CD4-positive, CD25-positive, alpha-beta regulatory T cell (primary cell): ENCODE measurements at places on chromosomes 11 and 22. TPM values are rescaled to one million over a fixed set of nuclear protein-coding genes. Genes with fewer than 3 reads are reported as not detected.

DNA sequence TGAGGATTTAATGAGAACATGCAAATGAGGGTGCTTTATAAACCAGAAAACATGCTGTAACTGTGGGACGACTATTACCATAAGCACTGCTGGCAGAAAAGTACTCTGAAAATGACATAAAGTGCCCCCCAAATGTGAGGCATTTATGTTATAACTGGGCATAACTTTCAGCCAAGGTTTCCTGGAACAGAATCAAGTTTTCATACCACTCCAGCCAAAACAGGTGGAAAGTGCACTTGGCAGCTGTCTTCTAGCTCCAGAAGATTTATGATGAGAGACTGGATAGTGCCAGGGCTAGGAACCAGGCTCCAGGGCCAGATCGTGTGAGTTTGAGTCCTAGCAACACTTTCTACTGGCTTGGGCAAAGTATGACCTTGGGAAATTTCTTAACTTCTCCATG is 339.2 kb downstream of the TENM4 start:
- DNase-seq = no peak
- no peaks in the 10 kb centered on the region for H3K36me3 ChIP-seq
- H3K27ac ChIP-seq = no peak overlapping the region
- H3K4me1 ChIP-seq = no peaks in the 10 kb centered on the region

- H3K4me1 ChIP-seq = no peaks in the 10 kb centered on the region
- H3K27ac ChIP-seq = no peak overlapping the region
- no peaks in the 10 kb centered on the region for H3K27me3 ChIP-seq
- no peak overlapping the region for H3K4me3 ChIP-seq
Observed at GRCh38 chr11:70844387-70844786, 408.0 kb downstream of the SHANK2 start.

GRCh38 chr11:95170294-95170693 is 60.7 kb downstream of the SESN3 start:
- no peak for DNase-seq
- H3K27me3 ChIP-seq = no peaks in the 10 kb centered on the region
- H3K27ac ChIP-seq = no peak overlapping the region
- H3K36me3 ChIP-seq = peaks cover 55% of the 10 kb centered on the region

The GGTLC2 gene
- total RNA-seq = not detected

DNA sequence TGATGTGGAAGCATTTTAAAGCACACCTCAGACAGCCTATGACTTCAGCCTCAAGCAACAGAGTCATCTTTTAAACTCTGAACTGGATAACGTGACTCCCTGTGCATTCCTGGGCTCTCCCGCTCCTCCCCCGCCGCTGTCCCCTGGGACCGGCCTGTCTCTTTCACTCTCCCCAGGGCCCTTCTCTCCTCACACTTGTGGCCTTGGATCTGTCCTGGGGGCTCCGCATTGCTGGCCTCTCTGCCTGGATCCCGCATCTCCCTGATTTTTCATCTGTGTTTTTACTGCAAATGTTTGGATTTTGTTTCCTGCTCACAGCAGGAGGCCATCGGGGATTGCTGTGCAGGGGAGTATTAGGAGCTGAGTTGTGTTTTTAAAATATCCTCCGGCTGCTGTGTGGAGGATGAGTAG is 15.4 kb downstream of the C11orf24 start:
- peaks cover 6% of the 10 kb centered on the region for H3K36me3 ChIP-seq
- no peak overlapping the region for H3K27ac ChIP-seq
- no peaks in the 10 kb centered on the region for H3K27me3 ChIP-seq
- no peak for DNase-seq

DNA sequence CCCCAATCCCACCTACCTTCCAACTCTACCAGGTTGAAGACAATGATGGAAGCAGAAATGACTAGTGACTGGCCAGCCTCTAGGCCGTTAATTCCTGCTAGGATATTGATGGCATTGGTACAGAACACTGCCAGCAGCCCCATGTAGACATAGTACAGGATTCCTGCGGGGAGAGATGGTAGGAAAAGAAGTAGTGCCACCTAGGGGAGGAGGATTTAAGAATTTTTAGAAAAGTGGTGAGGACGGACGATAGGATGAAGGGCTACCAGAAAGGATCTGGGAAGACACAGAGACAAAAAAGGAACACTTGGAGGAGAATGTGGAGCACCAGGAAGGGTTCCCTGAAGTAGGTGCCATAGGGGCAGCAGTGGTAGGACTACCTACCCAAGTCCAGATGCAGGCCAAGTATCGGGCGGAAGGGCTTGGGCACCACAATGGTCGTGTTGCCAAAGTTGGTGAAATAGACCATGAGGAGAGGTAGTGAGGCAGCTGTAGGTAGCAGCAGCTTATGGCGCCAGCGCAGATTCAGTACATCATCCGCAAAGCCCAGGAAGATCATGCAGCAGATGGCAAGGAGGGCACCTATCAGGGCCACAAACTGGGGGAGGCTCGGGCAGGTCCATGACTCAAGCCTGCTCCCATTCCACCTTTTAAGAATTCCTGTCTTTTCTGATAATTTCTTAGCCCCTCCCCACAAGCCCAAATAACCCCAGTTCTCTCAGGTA is 1.2 kb downstream of the DPAGT1 start:
- DNase-seq = no peak
- H3K36me3 ChIP-seq = peaks cover 16% of the 10 kb centered on the region
- H3K27me3 ChIP-seq = no peaks in the 10 kb centered on the region
- peaks cover 31% of the 10 kb centered on the region for H3K4me1 ChIP-seq
- H3K27ac ChIP-seq = no peak overlapping the region
- peak overlapping the region; percentile 96 for H3K4me3 ChIP-seq

DNA sequence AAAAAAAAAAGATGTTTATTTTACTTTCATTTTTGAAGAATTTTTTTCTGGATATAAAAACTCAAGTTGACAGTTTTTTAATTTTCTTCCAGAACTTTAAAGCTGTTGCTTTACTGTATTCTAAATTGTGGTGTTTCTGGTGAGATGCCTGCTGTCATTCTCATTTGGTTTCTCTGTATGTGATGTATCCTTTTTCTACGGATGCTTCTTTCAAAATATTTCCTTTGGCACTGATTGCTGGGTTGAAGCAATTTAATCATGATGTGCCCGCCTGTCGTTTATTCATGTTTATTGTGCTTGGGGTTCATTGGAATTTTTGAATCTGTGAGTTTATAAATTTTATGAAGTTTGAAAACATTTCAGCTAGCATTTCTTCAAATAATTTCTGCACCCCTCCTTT is 29.4 kb upstream of the CTSD start:
- no peak overlapping the region for H3K4me3 ChIP-seq
- DNase-seq = no peak
- H3K27ac ChIP-seq = no peak overlapping the region

- H3K36me3 ChIP-seq = peaks cover 66% of the 10 kb centered on the region
- no peak overlapping the region for H3K27ac ChIP-seq
- DNase-seq = no peak
- no peaks in the 10 kb centered on the region for H3K27me3 ChIP-seq
- no peak overlapping the region for H3K4me3 ChIP-seq
- H3K4me1 ChIP-seq = no peaks in the 10 kb centered on the region
Observed at GRCh38 chr11:134176284-134176683, 47.5 kb downstream of the NCAPD3 start.

DNA sequence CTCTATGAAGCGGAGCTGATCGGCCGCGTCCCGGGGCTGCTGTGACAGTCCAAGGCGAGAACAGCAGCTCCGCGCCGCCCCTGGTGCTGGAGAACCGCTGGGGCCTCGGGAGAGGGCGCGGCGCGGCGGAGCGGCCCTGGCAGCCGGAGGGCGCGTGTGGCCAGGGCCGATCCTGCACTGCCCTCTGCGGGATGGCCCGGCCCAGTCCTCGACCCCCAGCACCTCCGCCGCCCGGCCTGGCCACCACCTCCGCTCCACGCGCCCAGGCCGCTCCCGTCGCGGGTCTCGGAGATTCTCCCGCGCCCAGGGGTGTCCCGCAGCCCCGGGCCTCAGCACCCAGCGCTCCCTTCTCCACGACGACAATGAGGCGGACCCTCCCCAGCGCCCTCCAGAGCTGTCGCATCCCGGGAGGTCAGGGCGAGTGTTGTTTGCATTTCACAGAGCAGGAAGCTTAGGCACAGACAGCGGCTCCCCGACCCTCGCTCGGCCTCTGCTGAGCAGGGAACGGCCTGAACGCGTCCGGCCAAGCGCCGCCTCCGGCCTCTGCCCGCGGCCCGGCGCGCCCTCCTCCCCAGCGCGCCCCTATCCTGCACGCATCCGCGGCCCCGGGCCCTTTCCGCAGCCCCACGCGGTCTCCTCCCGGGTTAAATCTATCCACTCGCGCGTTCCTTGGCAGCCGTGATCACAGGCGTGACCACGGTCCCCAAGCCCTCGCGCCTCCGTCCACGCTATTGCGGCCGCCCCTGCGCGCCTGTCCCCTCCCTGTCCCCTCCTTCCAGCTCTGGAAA is 109.7 kb downstream of the WNT7B start:
- H3K36me3 ChIP-seq = no peaks in the 10 kb centered on the region
- no peak for DNase-seq
- H3K27ac ChIP-seq = no peak overlapping the region
- H3K4me1 ChIP-seq = no peaks in the 10 kb centered on the region
- peaks cover 4% of the 10 kb centered on the region for H3K27me3 ChIP-seq

- H3K27me3 ChIP-seq = no peaks in the 10 kb centered on the region
- DNase-seq = no peak
- H3K4me1 ChIP-seq = peaks cover 7% of the 10 kb centered on the region
- H3K4me3 ChIP-seq = no peak overlapping the region
Observed at GRCh38 chr11:2312232-2313042, 10.6 kb downstream of the TSPAN32 start.

DNA sequence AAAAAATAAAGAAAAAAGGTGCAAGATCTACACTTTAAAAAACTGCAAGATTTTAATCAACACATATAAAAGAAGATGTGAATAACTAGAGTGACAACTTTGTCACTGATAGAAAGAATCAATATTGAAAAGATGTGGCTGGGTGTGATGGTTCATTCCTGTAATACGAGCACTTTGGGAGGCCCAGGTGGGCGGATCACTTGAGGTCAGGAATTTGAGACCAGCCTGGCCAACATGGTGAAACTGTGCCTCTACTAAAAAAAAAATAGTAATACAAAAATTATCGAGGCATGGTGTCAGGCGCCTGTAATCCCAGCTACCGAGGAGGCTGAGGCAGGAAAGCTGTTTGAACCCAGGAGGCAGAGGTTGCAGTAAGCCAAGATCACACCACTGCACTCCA is 21.0 kb upstream of the FBLN1 start:
- H3K4me1 ChIP-seq = no peaks in the 10 kb centered on the region
- no peak overlapping the region for H3K27ac ChIP-seq
- no peak overlapping the region for H3K4me3 ChIP-seq

The CLTCL1 gene
- 0.20 TPM for total RNA-seq

The TCN2 gene
- total RNA-seq = 0.30 TPM

- no peak overlapping the region for H3K4me3 ChIP-seq
- DNase-seq = no peak
- H3K27me3 ChIP-seq = no peaks in the 10 kb centered on the region
- H3K27ac ChIP-seq = no peak overlapping the region
- H3K4me1 ChIP-seq = peaks cover 9% of the 10 kb centered on the region
- H3K36me3 ChIP-seq = no peaks in the 10 kb centered on the region
Observed at GRCh38 chr11:65310215-65310614, 4.5 kb upstream of the CDC42EP2 start.

DNA sequence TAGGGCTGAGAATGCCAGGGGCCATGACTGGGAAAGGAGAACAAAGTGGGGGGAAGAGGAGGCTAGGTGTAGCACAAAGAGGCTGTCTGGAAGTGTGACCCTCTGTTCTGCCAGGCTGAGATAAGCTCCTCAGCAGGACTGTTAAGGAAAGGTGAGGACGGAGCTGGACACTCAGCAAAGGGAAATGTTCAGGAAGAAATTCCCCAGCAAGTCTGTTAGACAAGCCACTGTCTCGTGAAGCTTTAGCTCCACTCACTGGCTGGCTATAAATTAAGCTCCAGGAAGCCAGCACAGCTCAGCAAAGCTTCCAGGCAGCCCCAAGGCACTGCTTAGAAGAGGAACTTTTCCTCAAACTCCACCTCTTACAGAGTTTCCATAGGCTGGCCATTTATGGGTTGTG is 181.2 kb upstream of the API5 start:
- H3K27ac ChIP-seq = no peak overlapping the region
- no peak overlapping the region for H3K4me3 ChIP-seq
- no peaks in the 10 kb centered on the region for H3K27me3 ChIP-seq
- no peaks in the 10 kb centered on the region for H3K36me3 ChIP-seq
- H3K4me1 ChIP-seq = no peaks in the 10 kb centered on the region

The RAG2 gene
- not detected for total RNA-seq

DNA sequence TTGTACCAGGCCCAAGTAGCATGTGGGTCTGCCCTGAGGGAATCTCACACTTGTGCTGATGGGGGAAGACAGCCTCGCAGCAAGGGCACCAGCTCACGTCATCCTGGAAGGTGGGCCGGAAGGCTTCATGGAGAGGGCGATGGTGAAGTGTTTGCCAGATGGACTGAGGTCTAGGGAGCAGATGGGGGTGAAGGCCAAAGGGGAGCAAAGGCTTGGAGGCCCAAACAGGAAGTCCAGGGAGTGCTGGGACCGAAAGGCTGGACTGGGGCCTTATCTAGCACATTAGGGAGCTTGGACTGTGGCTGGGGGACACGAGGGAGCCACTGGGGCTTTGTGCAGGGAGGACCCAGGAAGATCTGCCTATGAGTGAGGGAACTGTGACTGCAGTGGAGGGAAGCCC is 1.2 kb upstream of the TNFRSF13C start:
- peaks cover 12% of the 10 kb centered on the region for H3K4me1 ChIP-seq
- H3K27me3 ChIP-seq = no peaks in the 10 kb centered on the region
- H3K27ac ChIP-seq = no peak overlapping the region
- H3K36me3 ChIP-seq = no peaks in the 10 kb centered on the region
- DNase-seq = no peak
- no peak overlapping the region for H3K4me3 ChIP-seq

DNA sequence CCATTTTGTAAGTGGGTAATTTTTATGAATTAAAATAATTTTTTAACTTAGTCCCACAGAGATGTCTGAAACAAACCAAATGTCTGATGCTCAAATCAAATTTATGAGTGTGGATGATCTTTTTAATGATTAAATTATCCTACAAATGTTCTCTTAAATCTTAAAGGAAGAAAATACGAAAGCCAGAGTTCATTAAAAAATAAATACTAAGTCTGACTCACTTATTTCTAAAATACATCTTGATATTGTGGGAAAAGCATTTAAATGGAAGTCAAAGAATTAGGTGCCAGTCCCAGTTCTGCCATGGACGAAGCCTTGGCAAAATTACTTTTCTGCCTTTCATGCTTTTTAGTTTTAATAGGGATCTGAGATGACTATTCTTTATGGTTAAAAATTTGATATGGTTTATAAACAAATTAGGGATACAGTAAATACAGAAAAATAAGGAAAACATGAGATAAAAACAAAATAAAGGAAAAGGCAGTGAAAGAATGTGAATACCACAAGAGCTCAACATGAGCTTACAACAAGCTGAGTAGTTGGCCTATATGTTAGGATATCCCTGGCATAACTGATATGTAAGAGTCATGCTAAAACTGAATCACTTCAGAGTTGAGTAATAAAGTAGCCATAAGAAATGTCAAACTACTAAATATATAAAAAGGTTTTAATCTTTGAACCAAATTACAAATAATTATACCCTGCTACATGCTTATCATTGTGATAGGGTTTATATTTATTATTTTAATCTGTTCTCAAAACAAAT is 9.2 kb downstream of the CCDC34 start:
- no peaks in the 10 kb centered on the region for H3K4me1 ChIP-seq
- H3K27me3 ChIP-seq = no peaks in the 10 kb centered on the region
- no peak overlapping the region for H3K27ac ChIP-seq
- no peak overlapping the region for H3K4me3 ChIP-seq
- H3K36me3 ChIP-seq = no peaks in the 10 kb centered on the region
